ENCODE measurements at places on chromosomes 7 and 10. TPM values are rescaled to one million over a fixed set of nuclear protein-coding genes. Genes with fewer than 3 reads are reported as not detected.

The EVX1 gene
- total RNA-seq, result not detected

The CYP3A7 gene
- not detected for total RNA-seq

- DNase-seq, result no peak
Observed at GRCh38 chr7:74231232-74231590, 21.4 kb downstream of the LAT2 start.

The ZNF853 gene
- 11.9 TPM for total RNA-seq

The UNCX gene
- total RNA-seq, result not detected

The ADRA2A gene
- total RNA-seq, result 7.7 TPM

DNA sequence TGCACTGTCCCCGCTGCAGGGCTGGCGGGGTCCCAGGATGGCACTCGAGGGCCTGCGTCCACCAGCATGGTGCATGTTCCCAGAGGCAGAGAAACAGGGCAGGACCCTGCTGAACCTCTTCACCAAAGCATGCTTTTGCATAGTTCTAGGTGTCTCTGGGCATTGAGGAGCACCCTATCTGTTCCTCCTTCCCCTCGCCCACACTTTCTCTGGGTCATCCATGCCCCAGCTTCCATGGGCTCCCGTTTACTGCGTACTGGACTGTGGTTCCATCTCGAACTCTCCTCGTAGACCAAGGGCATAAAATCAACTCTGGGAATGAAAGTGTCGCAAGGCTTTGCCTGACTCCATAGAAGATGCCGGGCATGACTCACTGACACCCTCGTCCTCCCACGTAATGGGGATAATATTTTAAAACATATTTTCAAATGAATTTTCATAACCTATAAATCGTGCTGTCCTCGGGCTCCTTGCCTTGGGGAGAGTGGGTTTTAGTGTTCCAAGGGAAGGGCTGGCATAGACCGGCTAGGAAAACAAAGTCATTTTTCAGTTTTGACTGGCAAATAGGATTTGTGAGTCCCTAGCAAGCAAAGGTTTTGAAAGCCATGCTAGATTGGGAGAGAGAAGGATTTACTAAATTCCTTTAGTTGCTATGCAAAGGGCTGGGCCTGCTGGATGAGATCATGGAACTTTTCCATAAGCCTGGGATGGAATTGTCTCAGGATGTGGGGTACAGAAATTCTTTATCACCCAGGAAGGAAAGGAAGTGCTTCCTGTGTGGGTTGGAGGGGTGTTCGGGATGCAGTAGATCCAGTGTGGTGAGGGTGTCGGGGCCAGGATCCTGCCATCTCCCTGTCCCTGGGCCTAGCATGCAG is 498.7 kb upstream of the MKI67 start:
- DNase-seq, result no peak

DNA sequence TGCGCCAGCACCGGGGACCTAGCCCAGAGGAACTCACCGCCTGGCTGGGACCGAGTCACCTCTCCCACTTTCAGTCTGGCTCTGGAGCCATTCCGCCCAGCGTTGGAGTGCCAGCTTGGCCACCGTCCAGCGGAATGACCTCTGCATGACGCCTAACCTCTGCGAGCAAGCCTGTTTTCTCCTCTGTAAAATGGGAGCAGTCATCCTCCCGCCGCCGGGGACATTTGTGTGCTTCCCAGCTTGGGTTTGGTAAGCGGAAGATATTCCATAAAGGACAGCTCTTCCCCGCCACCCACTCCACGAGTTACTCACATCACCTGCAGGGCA is 1.3 kb upstream of the ZCCHC24 start:
- DNase-seq, result no peak

The IMPDH1 gene
- 44.7 TPM for total RNA-seq

DNA sequence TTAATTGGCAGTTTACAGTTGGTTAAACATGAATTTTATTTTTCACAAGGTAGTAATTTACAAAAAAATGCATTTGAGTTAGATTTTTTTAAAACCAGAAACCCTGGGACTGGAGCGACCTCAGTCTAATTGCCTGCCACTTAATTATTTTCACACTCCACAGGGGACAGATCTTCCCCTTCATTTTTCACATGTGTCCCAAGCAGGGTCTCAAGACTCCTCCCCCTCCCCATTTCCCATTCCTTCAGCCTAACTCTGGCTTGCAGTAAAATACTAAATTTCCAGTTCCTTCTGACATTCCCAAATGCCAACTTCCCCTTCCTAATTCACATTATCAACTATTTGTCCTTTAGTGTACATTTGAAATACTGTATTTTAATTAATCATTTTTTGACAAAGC is 948 bp downstream of the ZNF138 start:
- no peak for DNase-seq

- no peak for DNase-seq
Observed at GRCh38 chr10:73413108-73413527, 740 bp downstream of the ANXA7 start.

- no peak for DNase-seq
Observed at GRCh38 chr10:42491801-42492200, 146.6 kb downstream of the ZNF33B start.

GRCh38 chr7:14739168-14739840 is 163.2 kb downstream of the DGKB start:
- no peak for DNase-seq

DNA sequence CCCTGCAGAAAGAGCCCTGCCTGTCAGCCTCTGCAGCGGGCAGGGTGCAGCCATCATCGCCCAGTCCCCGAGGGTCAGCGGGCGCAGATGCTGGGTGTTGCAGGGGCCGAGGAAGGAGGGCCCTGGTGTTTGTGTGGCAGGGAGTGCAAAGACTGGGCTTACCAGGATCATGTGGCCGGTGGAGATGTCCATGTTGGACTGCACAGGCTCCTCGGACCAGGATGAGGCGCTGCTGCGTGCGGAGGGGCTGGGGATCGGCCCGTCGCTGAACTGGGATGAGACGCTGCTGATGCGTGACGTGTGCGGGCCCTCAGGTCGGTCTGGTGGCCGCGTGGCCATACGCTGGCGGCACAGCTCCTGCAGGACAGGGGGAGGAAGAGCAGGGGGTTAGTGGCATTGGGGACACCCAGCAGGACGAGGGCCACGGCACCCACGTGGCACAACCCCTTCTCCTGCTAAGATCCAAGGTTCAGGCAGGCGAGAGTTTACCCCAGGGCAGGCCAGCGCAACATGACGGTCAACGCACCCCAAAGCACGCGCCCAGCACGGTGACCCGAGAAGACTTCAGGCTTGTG is 319.5 kb downstream of the DNAJB6 start:
- peak; percentile 71 for DNase-seq

The TAS2R41 gene
- total RNA-seq, result 0.46 TPM

DNA sequence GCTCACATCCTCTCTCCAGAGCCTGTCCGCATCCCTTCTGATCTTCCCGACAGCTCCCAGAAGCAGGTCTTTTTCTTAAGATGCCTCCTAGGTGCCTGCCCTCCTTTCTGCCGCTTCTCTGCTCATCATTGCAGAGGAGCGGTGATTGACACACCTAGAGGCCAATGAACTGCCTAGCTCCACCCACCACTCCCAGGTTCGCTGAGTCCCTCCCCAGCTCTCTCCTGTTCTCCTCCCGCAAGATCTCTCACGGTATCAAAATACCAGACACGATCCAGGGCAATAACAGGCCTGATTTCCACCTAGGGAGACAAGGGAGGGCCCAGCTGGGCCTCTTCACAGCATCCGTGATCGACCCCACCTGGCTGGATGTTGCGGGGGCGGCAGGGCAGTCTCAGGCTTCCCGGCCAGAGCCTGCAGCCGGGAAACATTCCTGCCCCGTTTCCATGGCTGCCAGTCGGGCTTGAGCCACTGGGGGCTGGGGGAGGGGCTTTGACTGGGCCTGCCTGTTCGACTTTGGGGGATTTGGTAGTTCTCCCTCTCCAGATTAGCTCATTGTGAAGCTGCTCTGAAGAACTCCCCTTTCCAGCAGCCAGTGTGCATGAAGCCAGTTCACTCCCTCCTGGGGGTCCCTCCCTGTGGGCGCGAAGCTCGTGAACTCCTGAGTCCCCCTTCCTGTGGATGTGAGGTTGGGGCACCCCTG is 373.5 kb downstream of the RPS24 start:
- DNase-seq, result no peak

DNA sequence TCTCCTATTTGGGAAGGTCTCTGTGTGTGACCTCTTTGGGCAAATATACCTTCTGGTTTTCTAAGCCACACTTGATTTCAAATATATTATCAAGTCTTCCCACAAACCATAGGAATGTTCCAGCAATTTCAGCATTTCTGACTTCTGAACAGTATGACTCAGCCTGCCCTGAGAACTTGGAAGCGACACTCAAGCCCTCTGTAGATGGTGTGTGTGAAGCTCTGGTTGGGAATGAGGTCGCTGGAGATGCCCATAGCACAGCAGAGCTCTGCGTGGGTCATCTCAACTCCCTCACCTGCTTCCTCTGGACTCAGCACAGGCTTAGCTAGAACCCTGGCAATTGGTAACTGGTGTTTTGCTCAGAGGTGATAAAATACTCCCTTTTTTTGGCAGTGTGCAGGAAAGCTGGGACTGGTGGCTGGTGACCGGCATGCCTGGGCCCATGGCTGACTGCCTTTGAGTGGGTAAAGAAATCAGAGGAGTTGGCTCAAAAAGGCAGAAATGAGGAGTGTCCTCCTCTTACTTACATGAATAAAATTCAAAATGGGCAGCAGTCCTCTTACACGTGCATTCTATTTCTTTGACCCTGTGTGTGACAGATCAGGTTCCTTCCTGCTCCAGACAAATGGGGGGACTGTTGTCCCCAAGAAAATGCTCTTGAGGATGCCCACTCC is 87.5 kb upstream of the NRP1 start:
- no peak for DNase-seq

The NRG3 gene
- total RNA-seq, result 0.93 TPM

The AGR2 gene
- not detected for total RNA-seq

DNA sequence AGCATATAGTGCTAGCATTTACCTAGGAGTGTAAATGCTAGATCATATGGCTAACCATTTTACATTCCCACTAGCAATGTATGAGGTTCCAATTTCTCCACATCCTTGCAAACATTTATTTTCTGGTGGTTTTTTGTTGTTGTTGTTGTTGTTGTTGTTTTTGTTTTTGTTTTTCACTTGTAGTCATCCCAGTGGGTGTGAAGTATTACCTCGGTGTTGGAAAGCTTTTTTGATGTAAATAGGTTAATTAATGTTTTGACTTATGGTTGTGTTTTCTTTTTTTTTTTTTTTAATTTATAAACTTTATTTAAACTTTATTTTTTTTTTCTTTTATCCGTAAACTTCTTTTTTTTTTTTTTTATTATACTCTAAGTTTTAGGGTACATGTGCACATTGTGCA is 15.3 kb upstream of the TSGA13 start:
- DNase-seq, result no peak

DNA sequence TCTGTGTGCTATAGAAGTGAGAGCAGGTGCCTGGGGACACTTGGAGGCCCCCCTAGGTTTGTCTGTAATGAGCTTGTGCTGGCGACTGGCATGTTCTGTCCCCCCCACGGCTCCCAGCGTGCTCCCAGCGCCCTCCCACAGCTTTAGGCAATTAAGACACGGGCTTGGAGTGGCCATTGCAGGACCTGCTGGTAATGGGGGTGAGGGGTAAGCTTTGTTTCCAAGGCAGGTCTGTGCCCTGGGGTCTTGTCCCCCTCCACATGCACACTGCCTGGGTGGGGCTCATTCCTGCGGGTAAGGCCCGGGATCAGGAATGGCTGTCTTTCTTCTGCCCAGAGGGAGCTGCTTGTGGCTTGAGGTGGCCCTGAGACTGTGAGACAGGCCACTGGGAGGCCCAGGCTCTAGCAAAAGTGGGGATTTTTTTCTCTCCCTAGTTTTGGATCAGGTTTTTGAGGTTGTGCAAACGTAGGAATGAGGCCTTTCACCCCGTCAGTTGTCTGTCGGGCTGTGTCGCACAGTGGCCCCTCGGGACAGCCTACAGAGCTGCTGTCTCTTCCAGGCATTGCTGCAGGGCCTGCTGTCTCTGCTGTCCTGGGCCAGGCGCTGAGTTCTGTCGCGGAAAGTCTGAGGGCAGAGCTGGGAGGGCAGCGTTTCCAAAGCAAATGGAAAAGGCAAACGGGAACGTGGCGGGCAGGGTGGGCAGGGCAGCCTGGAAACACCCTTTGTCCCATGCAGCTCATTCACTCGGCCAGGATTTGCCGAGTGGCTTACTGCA is 107.4 kb downstream of the LHPP start:
- peak; percentile 71 for DNase-seq

- no peak for DNase-seq
Observed at GRCh38 chr7:69338144-69338543, 260.1 kb upstream of the AUTS2 start.

GRCh38 chr10:131555406-131555805 is 243.9 kb upstream of the TCERG1L start:
- DNase-seq, result peak; percentile 16

The AQP1 gene
- total RNA-seq, result 422 TPM

DNA sequence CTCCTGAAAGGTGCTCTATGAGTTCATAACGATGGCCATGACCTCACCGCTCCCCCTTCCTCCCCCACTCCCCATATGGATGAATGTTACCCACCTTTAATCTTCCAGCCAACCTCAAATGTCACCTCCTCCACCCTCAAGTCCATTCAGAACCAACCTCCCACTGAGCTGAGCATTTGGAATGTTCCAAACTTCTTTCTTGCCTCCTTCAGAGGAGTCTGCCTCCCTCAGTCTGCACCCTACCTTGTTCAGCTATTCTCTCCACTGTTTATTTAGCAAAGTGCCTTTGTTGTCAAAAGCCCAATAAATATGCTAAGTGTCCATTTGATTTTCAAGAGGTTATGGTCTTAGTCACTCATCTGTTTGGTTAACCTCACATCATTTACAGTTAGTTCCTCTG is 22.9 kb upstream of the MTPAP start:
- DNase-seq, result no peak

The ANKRD61 gene
- total RNA-seq, result not detected

The GBX1 gene
- not detected for total RNA-seq

The NOD1 gene
- total RNA-seq, result 18.0 TPM

The GPR146 gene
- total RNA-seq, result 14.3 TPM

- no peak for DNase-seq
Observed at GRCh38 chr7:93062599-93062998, 55.2 kb downstream of the SAMD9 start.

DNA sequence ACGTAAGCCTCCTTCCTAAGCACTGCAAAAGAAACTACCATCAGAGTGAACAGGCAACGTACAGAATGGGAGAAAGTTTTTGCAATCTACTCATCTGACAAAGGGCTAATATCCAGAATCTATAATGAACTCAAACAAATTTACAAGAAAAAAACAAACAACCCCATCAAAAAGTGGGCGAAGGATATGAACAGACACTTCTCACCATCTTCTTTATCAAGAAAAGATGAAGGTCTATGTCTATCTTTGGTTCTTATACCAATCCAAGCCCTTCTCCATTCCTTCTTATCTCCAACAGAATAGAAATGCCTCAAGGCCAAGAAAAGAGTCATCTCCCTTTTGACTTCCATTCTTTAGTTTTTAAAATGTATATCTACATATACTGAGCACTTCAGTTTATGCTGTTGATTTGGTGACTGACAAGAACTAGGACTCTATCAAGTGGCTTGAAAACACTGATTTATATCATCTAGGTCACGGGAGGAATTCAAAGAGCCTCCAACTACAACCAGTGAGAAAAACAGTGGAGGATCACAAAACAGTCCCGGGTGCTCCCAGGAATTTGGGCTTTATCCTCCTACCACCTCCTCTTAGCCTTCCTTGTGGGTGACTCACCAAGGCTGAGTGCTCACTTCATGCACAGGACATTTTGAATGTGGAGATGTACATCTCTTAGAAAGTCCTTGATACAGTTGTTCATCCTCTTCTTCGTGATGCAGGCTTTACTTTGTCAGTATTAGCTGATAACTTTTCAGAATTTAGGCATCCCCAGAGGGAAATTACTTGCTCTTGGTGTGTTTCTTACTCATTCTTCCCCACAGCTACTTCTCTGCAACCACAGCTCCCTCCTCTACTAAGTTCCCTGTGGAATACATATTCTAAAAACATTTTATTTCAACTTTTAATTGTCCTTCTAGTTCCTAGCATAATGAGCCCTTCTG is 15.4 kb downstream of the TAS2R41 start:
- no peak for DNase-seq

The GPR141 gene
- 1.3 TPM for total RNA-seq

The FRMPD2 gene
- not detected for total RNA-seq

Data from posterior vena cava (tissue), 2 donors.